ENCODE measurements at places on chromosomes 11 and 22. TPM values are rescaled to one million over a fixed set of nuclear protein-coding genes. Genes with fewer than 3 reads are reported as not detected.

GRCh38 chr11:9759519-9760192, 95.8 kb downstream of the SWAP70 start:
- peaks cover 24% of the 10 kb centered on the region for H3K4me1 ChIP-seq
- H3K36me3 ChIP-seq = no peaks in the 10 kb centered on the region
- H3K27ac ChIP-seq = peak overlapping the region; percentile 90
- H3K4me3 ChIP-seq = no peak overlapping the region
- peak; percentile 59 for DNase-seq

- H3K27me3 ChIP-seq = no peaks in the 10 kb centered on the region
- no peak overlapping the region for H3K4me3 ChIP-seq
- no peak overlapping the region for H3K27ac ChIP-seq
- no peak for DNase-seq
- H3K36me3 ChIP-seq = no peaks in the 10 kb centered on the region
- H3K4me1 ChIP-seq = no peaks in the 10 kb centered on the region
Observed at GRCh38 chr11:111059726-111060125, 185.8 kb upstream of the POU2AF2 start.

- peak; percentile 51 for DNase-seq
- H3K4me1 ChIP-seq = peaks cover 15% of the 10 kb centered on the region
- no peaks in the 10 kb centered on the region for H3K27me3 ChIP-seq
- no peak overlapping the region for H3K4me3 ChIP-seq
- H3K27ac ChIP-seq = peak overlapping the region; percentile 72
- H3K36me3 ChIP-seq = no peaks in the 10 kb centered on the region
Observed at GRCh38 chr11:113778111-113778910, 1.3 kb upstream of the CLDN25 start.

DNA sequence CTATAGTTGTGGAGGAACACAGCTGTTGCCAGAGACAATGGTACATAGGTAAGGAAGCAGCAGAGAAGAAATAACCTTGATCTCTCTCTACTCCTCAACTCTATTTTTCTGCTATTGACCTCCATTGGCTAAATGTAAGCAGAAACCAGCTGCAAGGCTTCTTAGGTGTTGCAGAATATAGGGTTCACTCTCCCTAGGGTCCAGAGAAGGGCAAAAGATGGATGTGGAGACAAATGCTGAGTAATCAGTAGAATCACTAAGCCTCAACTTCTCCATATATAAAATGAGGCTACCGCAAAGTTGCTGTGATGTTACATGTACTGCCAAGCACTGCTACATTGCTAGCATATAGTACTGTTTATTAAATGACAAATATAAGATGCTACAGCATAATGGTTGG, 120.6 kb downstream of the PDE3B start:
- no peaks in the 10 kb centered on the region for H3K27me3 ChIP-seq
- no peaks in the 10 kb centered on the region for H3K36me3 ChIP-seq
- H3K4me1 ChIP-seq = no peaks in the 10 kb centered on the region
- H3K27ac ChIP-seq = no peak overlapping the region
- H3K4me3 ChIP-seq = no peak overlapping the region

Gene DGCR6L
- 24.4 TPM for total RNA-seq

Measured in body of pancreas (tissue), 4 donors.